Keratinocyte (primary cell): ENCODE measurements at places on chromosomes 12 and 14. TPM values are rescaled to one million over a fixed set of nuclear protein-coding genes. Genes with fewer than 3 reads are reported as not detected.
A peak's percentile ranks its signal among the peaks of the same experiment; 100 is the strongest.

CNTN1 gene
- polyA plus RNA-seq, result 16.7 to 22.6 TPM (median 19.0 TPM) in 3 replicates

AMHR2 gene
- 0.04 TPM in 1 of 3 replicates, not detected in the others for polyA plus RNA-seq

KDM5A gene
- polyA plus RNA-seq, result 14.5 to 18.2 TPM (median 14.7 TPM) in 3 replicates

LRTM2 gene
- polyA plus RNA-seq, result not detected in 3 replicates

KRT6B gene
- 1,722 to 4,902 TPM (median 2,016 TPM) in 3 replicates for polyA plus RNA-seq

FBXW8 gene
- polyA plus RNA-seq, result 5.0 to 5.2 TPM (median 5.1 TPM) in 3 replicates

UNG gene
- 17.9 to 35.1 TPM (median 26.3 TPM) in 3 replicates for polyA plus RNA-seq

GRCh38 chr14:33432407-33433023, 493.8 kb downstream of the NPAS3 start:
- peaks cover 3% of the 10 kb centered on the region for H3K27me3 ChIP-seq
- no peak overlapping the region for H3K27ac ChIP-seq

DNA sequence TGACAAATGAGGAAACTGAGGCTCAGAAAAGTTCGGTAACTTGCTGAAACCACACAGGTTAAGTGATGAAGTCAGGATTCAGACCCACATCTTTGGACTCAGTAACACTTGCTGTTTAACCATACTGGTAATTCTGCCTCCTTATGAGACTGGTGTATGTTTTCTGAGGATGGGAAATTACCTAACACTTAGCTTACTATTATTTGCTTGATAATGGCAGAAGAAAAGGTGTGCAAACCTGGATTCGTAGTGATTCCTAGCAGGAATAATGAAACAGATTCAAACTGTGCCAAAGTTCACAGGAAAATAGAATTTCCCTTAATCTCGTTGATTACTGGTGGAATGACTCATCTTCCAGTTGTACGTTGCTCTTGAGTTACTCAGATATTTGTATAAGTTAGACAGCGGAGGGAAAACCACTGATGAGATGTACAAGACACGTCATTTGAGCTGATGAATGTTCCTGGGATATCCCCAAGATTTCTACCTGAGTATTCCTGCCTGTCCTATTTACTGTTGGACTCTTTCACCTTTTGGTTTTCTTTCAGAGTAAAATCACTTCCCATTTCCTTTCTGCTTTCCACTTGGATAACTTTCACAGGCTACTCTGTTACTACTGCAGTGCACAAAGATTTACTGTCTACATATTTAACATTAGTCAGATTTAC, 37.5 kb downstream of the PRORP start:
- peaks cover 42% of the 10 kb centered on the region for H3K4me1 ChIP-seq
- no peaks in the 10 kb centered on the region for H3K27me3 ChIP-seq
- peak; percentile 69 for DNase-seq
- H3K4me3 ChIP-seq, result peak overlapping the region; percentile 45
- H3K36me3 ChIP-seq, result peaks cover 3% of the 10 kb centered on the region

- H3K4me3 ChIP-seq, result no peak overlapping the region
- no peak overlapping the region for H3K27ac ChIP-seq
- DNase-seq, result no peak
- no peaks in the 10 kb centered on the region for H3K27me3 ChIP-seq
- no peaks in the 10 kb centered on the region for H3K4me1 ChIP-seq
Measured at GRCh38 chr12:31603546-31604009, 12.6 kb upstream of the DENND5B start.

- no peaks in the 10 kb centered on the region for H3K27me3 ChIP-seq
- H3K36me3 ChIP-seq, result no peaks in the 10 kb centered on the region
- H3K4me1 ChIP-seq, result peaks cover 5% of the 10 kb centered on the region
- no peak for DNase-seq
- no peak overlapping the region for H3K4me3 ChIP-seq
- no peak overlapping the region for H3K27ac ChIP-seq
Measured at GRCh38 chr14:104016873-104017650, 68.4 kb upstream of the ASPG start.

DNA sequence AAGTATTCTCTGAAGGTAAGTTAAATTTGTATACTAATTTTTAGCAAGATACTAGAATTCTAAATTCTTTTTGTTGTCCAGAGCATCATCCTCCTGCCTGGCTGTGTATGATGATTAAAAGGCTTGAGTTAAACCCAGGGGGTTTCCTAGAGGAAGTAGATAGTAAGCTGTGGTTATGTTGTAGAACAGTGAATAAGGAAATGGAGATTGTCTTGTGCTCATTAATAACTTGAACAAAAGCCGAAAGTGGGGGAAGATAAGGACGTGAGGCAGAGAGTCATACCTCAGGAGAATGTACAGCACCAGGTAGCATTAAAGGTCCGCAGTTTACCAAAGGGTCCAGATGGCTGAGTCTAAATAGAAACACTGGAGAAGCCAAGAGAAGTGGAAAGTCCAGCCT, 42.0 kb downstream of the CKB start:
- H3K4me3 ChIP-seq, result no peak overlapping the region
- H3K27ac ChIP-seq, result no peak overlapping the region
- H3K36me3 ChIP-seq, result peaks cover 36% of the 10 kb centered on the region
- no peaks in the 10 kb centered on the region for H3K27me3 ChIP-seq
- no peak for DNase-seq

DNA sequence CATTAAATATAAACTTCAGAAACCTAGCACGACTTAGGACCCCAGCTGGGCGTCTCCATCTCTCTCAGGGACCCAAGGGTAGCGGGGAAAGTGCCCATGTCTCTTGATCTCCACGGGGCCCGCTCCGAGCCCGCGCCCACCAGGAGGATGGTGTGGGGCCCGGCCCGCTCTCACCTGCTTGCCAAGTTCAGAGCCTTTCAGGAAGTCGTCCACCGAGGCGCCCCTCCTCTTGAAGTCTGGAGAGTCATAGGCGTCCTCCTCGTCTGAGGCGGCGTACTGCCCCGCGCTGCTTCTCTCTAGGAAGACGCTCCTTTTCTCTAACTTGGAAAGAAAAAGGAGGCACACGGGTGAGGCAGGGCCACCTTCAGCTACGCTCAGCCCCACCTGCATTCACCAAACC, 96.9 kb downstream of the PIWIL1 start:
- H3K36me3 ChIP-seq, result no peaks in the 10 kb centered on the region
- no peaks in the 10 kb centered on the region for H3K27me3 ChIP-seq
- no peaks in the 10 kb centered on the region for H3K4me1 ChIP-seq
- DNase-seq, result no peak
- no peak overlapping the region for H3K4me3 ChIP-seq

DNA sequence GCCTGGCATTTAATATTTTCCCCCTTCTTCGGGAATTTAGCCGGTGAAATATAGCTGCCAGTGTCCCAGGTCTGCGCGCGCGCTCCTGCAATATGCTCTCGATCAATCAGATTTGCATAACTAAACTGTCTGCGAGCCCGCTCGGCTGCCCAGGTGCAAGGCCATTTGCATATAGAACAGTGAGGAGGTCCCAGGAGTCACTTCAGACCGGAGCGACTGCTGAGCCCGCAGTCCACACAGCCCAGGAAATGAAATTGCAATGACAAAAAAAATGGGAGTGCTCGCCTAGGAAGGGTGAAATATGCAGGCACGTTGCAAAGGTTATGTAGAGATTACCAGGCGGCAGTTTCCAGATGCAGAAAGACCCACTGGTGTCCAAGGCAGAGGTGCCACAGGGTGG, 228.5 kb downstream of the VRK1 start:
- H3K36me3 ChIP-seq, result no peaks in the 10 kb centered on the region
- no peaks in the 10 kb centered on the region for H3K27me3 ChIP-seq
- no peaks in the 10 kb centered on the region for H3K4me1 ChIP-seq

DNA sequence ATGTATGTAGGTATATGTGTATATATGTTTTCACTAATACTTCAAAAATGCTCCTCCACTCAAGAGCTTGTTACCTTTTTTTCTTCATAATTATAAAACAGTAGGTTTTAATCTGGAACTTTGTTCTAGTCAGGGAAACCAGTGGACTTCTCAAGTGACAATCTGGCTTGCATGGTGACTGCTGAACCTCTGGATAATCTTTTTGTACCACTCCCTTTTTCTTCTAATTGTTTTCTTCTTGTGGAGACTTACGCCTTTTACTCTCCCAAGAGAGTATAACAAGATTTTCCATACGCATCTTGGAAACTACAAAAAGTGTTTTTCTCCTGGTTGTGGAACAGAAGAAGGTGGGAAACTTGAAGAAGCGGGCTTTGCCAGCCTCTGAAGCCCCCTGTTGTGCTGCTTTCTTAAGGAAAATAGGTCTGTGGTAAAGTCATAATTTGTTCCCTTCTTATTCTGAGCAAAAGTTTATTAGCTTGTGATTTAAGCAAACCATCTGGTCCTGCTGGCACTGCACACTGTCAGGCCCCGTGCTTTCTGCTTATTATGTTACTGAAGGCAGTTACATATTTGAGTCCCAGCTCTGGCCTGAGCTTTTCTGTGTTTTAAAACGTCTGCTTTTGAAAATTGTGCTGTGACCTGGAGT, 291.8 kb downstream of the ERC1 start:
- H3K4me1 ChIP-seq, result no peaks in the 10 kb centered on the region
- no peak overlapping the region for H3K27ac ChIP-seq
- H3K36me3 ChIP-seq, result peaks cover 2% of the 10 kb centered on the region
- no peak for DNase-seq
- no peak overlapping the region for H3K4me3 ChIP-seq
